ENCODE measurements at places on chromosomes 7 and 10.

DNA sequence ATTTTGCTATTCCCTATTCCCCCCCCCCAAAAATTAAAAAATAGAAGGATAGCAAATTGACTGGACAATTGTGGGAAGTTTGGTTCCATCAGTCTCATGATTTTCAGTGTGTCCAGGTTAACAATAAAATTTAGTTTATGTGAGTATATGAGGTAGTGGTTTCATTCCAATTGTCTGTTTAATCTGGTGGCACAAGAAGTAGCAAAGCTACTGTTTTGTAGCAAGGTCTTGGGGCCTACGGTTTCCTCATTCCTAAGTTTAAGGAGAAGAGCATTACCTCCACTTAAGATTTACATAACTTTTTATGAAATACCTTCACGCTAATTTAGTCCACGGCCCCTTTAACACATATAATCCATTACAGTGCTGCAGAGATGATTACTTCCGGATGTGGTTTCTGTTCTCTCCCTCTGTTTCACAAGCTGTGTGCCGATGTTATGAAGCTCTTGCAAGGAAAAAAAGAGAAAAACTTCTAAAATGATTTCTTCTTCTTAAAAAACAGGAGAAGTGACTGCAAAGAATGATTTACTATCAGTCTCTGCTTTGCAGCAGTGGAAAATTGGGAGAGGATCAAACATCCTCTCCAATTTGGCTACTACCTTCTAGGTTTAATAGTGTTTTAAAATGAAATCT, 32.7 kb upstream of the NPVF start:
- no peak for DNase-seq

- no peak for DNase-seq
Observed at GRCh38 chr10:74199315-74199714, 48.3 kb downstream of the ADK start.

GRCh38 chr7:86904949-86905834, 154.3 kb downstream of the ELAPOR2 start:
- peak; percentile 32 for DNase-seq

DNA sequence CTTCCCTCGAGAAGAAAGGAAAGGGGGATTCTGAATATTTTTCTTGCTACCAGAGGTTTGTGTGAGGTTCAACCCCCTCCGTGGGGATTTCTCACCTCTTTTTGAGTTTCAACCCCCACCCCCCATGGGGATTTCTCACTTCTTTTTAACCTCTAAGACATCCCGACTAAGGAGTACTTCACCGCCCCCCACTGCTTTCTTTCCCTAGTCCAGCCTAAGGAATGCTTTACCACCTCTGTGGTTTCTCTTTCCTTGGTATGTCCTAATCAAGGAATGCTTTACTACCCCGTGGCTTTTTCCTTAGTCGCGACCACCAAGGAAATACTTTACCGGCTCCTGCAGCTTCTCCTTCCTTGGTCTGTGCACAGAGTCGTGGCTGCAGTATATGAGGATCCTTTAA, 149.4 kb downstream of the LYZL1 start:
- no peak for DNase-seq

GRCh38 chr7:37901890-37902524, 14.6 kb downstream of the SFRP4 start:
- no peak for DNase-seq

DNA sequence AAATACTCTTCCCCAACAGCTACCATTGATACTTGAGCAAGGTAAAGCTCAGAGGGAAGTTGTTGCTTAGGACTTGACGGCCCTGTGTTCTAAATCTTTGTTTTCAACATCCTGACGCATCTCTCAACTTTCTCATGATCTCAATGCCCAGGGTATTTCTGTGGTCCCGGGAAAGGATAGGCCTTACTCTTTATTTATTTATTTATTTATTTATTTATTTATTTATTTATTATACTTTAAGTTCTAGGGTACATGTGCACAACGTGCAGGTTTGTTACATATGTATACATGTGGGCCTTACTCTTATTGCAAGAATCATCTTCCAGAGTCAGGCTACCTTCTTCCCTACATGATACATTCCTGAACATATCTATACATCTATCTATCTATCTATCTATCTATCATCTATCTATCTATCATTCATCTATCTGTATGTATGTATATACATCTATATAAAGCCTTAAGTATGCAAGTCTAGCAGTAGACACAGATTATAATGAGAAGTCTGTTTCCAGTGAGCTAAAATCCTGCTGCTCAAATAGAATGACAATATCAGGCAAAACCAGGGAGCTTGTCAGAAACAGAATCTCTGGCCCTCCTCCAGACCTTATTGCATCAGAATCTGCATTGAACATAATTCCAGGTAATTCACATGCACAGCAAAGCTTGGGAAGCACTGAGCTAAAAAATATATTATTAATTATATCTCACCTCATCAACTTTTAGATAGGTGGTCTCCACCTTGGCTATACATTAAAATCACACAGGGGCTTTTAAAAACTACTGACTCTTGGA, 12.2 kb upstream of the CPA5 start:
- DNase-seq: no peak

DNA sequence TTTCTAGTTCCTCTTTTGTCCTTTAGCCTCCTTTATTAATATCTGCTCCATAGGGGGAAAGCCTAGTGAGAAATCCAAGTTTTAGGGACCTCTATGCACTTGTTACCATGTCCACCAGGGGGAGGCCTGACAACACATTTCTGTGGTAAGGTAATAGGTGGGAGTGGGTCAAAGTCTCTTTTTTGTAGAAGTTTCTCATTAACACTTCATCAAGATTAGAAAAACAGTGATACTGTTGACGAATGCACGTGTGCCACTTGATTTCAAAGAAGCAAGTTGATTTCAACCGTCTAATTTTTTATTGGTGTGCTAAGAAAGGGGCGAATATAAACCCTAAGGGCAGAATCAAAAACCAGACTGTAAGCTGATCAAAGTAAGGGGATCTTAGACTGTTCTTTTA, 30.6 kb downstream of the CISD1 start:
- peak; percentile 30 for DNase-seq

DNA sequence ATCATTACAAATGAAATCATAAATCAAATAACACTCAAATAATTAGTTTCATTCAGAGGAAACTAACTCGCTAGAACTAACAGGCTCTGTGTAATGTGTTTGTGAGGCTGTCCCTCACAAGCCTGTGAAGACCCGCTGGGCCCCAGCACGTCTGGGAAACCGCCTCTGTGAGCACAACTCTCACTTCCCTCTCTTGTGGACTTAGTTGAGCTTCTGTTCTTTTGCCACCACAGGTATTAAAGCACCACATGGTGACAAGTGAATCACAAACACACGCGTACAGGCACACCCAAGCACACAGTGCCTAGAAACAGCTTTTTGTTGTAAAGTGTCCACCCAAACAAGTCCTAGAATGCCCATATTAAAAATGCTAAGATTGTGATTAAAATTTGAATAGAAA, 51.0 kb downstream of the ZNF777 start:
- DNase-seq: no peak

- DNase-seq: no peak
Observed at GRCh38 chr10:5163487-5163886, 21.5 kb downstream of the AKR1C8 start.

DNA sequence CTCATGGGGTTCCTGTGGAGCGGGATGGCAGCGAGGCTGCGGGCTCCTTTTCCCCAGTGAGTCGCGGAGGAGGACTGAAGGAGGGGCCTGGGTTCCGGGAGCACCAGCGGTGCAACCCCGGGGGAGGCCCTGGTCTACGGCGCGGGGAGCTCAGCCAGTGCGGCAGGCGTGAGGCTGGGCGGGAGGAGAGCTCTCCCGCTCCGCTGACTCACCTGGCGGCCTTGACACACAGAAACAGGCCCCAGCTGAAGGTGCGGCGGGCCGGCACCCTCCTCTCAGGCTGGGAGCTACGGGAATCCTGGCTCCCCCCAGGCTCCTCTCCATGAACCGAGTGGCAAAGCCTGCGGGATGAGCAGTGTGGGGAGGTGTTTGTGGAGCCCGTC, 6.8 kb upstream of the NOM1 start:
- DNase-seq: no peak

DNA sequence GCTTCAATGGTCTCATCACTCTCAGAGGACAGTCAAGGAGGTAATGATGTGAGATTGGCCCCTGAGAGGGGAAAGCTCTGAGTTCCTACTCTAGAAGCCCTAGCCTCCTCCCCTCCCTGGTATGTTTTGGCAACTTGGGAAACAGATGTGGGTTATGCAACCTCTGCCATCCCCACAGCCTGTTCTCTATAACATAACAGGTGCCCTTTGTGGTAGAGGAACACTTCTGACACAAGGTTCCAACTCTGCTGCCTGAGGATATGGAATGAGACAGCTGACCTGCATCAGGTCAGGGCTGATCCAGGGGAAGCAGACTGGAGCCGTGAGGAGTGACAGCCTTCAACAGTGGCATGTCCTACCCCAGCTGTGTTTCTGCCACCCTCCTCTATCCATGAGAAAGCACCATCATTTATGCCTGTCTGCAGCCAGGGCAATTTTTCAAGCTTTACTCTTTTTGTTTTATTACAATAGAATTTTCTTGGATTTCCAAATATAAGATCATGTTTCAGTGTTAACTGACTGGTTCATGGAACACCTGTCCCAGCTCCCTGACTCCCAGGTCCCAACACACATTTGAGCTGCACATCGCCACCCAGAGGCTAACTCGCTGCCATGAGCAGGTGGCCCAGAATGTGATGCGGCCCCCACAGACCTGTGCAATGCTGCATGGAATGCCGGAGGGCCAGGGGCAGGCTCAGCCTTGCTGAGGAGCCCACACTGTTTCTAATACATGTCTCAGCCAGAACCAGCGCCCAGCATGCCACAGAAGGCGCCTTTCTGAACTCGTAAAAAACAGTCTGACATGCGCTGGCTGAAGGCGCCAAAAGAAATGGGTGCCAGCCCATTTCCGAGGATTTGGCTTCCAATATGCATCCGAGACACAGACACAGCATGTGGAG, 124.8 kb upstream of the CHST15 start:
- no peak for DNase-seq

DNA sequence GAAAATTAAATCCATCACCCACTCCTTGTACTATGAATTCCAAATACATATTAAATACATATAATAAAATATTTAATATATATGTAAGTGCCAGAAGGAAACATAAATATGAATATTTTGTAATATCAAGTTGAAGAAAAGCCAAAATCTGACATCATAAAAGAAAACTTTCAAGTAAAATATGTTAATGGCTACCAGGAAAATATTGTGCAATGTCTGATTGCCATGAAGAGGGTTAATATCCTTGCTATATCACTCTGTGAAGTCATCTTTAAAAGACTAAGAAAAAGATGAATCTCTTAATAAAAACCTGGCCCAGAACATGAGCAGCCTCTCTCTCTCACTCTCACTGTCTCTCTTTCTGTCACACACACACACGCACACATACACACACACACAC, 130.2 kb downstream of the EGFR start:
- DNase-seq: no peak

GRCh38 chr7:1234049-1234880, 1.6 kb downstream of the UNCX start:
- no peak for DNase-seq

DNA sequence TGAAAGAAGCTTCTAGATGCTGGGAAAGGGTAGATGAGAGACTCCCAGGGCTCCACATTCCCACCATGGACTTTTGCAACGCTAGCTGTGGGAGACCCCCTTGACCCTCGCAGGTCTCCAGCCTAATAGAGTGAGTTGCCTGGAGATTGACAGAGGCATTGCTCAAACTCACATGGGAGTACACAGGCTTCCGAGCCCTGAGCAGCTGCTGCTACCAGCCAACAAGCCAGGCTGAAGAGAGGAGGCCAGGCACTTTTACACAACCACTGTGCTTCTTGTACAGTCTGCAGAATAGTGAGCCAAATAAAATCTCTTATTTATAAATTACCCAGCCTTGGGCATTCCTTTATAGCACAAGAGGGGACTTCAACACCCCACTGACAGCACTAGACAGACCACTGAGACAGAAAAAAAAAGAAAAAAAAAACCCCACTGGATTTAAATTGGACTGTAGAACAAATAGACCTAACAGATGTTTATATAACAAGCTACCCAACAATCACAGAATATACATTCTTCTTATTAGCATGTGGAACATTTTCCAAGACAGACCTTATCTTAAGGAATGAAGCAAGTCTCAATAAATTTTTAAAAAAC, 146.2 kb downstream of the ZFAND4 start:
- no peak for DNase-seq

DNA sequence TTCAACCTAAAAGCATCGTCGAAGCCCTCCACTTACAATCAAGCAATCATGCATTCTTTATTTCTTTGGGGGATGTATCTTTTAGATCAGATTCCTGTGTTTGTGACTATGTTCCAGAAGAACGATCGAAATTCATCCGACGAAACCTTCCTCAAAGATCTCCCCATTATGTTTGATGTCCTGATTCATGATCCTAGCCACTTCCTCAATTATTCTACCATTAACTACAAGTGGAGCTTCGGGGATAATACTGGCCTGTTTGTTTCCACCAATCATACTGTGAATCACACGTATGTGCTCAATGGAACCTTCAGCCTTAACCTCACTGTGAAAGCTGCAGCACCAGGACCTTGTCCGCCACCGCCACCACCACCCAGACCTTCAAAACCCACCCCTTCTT, 13.8 kb downstream of the GPNMB start:
- no peak for DNase-seq

DNA sequence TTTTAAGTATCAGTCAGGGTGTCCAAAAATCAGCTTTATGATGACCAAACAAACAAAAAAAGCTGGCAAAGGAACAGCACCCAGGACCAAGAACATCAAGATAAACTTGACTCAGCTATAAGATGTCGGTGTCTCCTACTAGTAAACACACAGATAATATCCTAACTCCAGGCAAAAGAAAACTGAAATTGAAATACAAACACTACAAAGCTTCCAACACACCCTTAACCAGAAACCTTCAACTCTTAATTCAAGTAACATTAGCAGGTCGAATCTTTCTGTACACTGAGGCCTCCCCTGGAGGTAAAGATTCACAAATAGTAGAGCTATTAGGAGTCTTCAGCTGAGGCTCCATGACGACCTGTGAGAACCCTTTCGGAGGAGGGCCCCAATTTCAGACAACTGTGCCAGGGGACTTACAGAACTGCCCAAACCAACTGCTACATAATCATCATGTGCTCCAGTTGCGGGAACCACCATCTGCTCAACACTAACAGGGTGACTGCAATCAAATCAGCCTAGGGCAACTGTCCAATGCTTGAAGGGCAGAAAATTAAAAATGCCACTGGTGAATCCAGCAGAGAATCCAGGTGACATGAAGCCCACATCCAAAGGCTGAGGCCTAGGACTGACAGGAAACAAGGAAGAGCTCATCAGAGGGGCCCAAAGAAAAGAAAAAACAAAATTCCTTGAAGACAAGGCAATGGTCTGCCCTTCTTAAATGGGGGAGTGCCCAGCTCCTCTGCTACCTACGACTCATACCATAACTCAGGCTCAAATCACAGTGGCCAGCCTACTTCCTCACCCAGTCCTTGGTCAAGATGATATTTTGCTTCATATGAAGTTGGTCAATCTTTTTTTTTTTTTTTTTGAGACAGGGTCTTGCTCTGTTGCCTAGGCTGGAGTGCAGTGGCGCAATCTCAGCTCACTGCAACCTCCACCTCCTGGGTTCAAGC, 20.0 kb downstream of the XPNPEP1 start:
- no peak for DNase-seq

GRCh38 chr10:31075434-31075833, 43.8 kb upstream of the ZNF438 start:
- DNase-seq: no peak

Measured in hippocampal formation (tissue), 2 donors.